Stimulated activated CD8-positive, alpha-beta memory T cell treated with anti-CD3 and anti-CD28 coated beads, Interleukin-4, amount 100 ng/mL, for 1 hour (primary cell): ENCODE measurements at places on chromosomes 2 and 18.

DNA sequence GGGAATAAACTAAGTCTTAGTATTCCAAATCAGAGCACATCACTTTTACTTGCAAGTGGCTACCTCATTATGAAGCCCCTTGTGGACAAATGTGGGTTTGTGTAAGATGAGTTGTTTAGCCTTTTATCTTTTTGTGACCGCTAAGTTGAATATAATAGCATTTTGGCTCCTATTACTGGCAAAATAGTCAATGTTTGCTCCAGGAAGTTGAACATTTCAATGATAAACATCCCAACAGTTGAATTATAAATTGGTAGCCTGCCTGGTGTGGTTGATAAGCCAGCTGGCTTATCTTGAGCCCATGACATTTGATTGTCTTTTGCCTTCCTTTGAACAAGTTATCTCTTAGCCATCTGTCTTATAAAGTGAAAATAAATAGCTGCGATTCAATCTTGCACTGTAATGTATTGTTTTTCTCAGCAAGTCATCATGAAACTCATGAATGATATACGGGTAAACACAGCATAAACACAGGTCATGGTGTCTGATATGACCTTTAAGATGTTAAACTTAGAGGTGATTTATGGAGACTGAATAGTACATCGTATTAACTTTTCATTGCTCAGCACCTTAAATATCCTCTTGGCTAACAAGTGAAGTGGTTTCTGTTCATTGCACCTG lies 338.4 kb downstream of the SOCS6 start:
- DNase-seq, result no peak

- DNase-seq, result no peak
Measured at GRCh38 chr18:79429785-79430281, 34.1 kb downstream of the NFATC1 start.

DNA sequence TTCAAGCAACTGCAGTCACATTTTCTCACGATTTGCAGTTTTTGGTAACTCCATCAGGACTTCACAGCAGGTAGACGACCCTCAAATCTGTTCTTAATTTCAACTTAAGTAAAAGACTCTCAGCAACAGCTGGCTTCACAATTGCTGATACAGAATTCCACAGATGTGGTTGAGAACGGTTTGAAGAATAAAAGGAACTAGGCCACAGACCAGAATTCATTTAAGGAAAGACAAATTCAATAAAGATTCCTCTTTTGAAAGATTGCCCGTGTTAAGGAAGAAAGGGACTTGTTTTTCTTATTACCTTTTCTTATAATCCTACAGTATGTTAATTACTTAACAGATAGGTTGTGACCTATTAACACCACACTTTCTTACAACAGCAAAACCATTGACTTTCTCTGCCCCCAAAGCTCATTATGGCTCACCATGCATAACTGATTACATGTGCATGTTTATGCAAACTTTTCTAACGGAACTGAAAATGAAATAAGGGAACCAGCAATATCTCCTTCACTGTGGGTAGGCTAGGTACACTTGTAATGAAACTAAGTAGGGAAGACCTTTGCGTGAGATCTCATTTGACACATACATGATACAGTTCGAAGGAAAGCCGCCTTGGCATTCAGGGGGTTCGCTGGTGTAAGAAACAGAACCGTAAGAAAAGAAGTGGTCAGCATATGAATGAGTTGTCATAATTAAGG lies 4.7 kb upstream of the ZNF516 start:
- no peak for DNase-seq

DNA sequence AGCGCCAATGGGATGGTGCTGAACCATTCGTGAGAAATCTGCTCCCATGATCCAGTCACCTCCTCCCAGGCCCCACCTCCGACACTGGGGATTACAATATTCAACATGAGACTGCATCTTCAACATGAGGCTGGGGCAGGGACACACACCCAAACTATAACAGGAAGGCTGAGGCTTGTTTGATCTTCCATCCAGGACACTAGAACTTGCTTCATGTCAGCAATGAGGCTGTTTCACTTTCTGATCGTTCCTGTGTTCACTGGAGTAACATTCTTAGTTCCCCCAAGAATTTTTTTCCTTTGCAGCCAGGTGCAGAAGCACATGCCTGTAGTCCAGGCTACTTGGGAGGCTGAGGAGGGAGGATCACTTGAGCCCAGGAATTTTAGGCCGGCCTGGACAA lies 30.8 kb upstream of the SOX11 start:
- DNase-seq, result no peak

DNA sequence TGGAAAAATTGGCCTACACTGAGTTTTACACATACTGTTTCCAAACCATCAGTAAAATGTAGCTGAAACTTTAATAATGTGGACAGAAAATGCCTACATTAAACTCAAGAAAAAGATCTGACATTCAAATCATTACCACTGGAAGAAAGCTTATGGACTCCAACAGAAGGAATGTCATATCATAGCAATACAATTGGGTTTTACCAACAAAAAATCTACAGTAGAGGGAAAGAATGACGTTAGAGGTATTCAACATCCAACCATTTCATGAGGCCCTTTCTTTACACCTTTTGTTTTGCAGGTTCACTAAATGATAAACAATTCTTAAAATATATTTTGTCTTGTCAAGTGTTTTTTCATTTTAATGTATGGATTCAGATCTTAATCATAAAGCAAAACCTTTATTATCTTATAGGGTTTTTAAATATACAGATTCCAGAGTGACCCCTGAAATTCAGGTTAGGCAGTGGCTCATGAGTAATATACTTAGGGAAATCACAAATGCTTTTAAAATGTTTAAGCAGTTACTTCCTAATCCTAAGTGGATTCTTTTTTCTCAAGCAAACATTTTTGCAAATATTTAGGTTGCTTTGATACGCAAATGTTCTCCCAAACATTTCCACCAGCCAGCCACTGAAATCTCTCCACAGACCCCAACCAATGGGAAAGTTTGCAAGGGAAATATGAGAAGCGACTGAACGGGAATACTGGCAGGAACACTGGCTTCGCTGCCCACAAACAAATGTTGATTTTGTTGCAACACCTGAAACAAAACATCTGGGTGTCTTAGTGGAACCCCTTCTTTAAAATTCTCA lies 168.7 kb downstream of the TCF4 start:
- DNase-seq, result no peak

DNA sequence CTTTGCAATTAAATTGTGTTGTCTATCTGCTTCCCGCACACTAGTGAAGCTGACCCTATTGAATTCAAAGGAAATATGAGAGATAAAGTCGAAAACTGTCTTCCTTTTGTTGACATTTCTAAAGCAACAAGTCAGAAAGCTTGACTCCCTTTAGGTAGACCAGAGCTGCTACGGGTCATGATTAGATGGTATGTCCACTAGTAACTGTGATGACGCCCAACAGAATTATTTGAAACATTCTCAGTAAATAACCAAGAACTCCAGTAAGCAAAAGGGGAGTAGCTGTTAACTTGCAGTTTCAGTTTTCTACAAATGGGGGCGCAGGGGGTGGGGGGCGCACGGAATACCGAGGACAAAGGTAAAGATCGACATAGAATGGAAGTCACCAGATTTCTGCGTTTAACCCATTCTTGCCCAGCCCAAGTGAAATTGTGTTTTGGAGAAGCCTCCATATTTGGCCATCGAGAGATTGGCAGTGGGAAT lies 56.4 kb downstream of the CRIM1 start:
- no peak for DNase-seq

- DNase-seq, result no peak
Measured at GRCh38 chr2:71615767-71616730, 162.7 kb downstream of the DYSF start.

GRCh38 chr2:108935271-108935741 lies 53.7 kb downstream of the EDAR start:
- DNase-seq, result no peak

DNA sequence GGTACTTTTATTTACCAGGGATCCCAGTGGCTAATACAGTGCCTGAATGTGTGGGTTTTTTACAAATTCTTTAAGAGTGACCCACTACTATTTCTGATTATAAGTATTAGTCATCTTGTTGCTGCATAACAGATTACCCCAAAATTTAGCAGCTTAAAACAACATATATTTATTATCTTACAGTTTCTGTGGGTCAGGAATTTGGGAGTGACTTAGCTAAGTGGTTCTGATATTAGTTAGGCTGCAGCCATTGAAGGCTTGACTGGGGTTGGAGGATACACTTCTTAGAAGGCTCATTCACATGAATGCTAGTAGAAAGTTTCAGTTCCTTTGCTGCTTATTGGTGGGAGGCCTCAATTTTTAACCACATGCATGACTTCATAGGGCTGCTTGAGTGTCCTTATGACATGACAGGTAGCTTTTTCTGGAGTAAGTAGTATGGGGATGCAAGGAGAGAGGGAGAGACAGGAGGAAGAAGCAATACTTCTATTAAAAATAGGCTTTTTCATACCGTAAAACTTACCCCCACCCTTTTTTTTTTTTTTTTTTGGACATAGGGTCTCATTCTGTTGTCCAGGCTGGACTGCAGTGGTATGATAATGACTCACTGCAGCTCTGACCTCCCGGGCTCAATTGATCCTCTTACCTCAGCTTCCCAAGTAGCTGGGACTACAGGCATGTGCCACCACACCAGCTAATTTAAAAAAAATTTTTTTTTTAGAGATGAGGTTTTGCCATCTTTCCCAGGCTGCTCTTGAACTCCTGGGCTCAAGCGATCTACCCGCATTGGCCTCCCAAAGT lies 13.3 kb upstream of the POLE4 start:
- no peak for DNase-seq

GRCh38 chr2:10709290-10709939 lies 12.0 kb upstream of the ATP6V1C2 start:
- DNase-seq, result no peak

DNA sequence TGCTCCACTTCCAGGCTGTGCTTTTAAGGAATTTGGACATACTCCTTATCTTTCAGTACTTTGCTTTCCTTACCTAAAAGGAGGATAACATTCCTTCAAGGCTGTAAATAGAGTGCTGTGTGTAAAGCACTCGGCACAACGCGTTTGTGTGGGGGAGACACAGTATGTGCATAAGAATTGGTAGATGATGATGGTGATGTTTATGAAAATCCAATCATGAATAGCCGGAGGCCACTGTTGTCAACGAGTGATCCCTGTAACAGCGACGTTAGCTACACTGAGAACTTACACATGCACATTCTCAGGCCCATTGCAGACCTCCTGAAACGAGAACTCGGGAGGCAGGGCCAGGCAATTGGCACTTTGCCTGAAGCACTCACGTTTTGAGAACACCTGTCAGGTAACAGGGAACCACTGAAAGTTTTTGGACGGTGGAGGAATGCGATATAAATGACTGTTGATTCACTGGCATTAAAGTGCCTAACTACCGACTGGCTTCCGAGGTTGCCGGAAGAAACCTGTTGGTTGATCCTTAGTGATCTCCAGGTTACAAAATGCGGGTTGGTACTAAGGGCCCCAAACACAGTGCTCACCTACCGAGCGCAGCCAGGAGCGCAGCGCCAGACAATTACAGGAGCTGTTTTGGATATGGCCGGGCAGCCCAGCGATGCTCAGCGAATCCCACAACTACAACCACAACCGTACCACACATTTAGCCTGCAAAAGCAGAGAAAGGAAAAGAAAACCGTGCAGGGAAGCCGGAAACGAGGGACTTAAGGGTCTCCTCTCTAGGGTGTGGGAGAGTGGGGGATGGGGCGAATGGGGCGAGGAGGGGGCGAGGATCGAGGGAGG lies 1.0 kb upstream of the MAP4K4 start:
- no peak for DNase-seq

GRCh38 chr2:20173496-20174402 lies 51.2 kb downstream of the SDC1 start:
- DNase-seq, result no peak

GRCh38 chr2:103529798-103530502 lies 768.1 kb downstream of the TMEM182 start:
- no peak for DNase-seq
